ENCODE measurements at places on chromosomes 2 and 18.

GRCh38 chr2:24509425-24509824, 18.4 kb downstream of the NCOA1 start:
- DNase-seq: no peak

- no peak for DNase-seq
Observed at GRCh38 chr18:24992491-24992890, 359.5 kb downstream of the ZNF521 start.

- no peak for DNase-seq
Observed at GRCh38 chr18:76622651-76623050, 127.6 kb upstream of the ZNF516 start.

DNA sequence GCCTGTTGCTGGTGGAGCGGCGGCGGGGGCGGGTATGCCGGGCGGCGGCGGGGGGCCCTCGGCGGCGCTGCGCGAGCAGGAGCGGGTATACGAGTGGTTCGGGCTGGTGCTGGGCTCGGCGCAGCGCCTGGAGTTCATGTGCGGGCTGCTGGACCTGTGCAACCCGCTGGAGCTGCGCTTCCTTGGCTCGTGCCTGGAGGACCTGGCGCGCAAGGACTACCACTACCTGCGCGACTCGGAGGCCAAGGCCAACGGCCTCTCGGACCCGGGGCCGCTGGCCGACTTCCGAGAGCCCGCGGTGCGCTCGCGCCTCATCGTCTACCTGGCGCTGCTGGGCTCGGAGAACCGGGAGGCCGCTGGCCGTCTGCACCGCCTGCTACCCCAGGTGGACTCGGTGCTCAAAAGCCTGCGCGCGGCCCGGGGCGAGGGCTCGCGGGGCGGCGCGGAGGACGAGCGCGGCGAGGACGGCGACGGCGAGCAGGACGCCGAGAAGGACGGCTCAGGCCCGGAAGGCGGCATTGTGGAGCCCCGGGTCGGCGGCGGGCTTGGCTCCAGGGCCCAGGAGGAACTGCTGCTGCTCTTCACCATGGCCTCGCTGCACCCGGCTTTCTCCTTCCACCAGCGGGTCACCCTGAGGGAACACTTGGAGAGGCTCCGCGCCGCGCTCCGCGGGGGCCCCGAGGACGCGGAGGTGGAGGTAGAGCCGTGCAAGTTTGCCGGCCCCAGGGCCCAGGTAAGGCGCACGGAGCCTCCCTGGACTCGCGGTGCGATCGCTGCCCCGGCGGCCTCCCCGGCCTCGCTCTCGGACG, 1.0 kb downstream of the ZCCHC2 start:
- DNase-seq: peak; percentile 10

- DNase-seq: no peak
Observed at GRCh38 chr18:50696929-50697328, 122.9 kb downstream of the MRO start.

- DNase-seq: no peak
Observed at GRCh38 chr2:237879991-237880560, 20.7 kb downstream of the RAMP1 start.

DNA sequence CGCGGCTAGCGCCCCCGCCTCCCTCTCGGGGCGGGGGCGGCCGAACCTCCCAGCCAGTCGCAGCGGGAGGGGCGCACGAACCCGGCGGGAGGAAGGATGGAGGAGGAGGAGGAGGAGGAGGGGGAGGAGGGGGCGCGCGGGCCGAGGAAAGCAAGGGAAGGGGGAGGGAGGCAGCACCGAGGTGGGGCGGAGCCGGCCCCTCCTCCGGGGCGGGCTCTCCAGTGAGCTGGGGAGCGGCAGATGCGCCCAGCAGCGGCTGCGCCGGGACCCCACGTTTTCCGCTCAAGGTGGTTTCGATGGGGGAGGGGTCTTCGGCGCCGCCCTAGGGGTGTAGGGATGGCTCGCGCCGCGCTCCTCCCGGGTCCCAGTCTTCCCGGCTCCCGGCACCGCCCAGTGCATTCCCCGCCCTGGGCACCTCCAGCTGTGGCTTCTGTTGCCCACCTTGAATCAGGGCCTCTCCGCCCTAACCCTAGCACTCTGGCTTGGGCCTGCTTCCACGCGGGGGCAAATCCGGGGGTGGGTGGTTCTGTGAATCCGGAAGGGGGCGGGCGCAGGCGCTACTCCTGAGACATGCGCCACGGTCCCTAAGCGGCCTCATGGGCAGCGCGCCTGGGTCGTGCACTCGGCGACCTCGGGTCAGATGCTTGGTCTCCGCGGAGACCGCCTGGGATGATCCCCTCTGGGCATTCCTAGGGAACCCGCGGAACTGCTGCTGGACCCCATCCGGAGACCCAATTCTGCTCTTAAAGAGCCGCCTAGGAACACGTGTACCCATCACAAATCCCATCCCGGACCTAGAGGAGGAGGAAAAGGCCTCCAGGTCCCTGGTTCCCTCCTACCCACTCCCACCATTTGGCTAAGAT, at the start of gene FBXO41:
Gene FBXO41, minus strand, starts transcription at position 183 of the 863 bp plus-strand sequence. CDS start 14,848 bp downstream, outside the sequence.
- DNase-seq: no peak

DNA sequence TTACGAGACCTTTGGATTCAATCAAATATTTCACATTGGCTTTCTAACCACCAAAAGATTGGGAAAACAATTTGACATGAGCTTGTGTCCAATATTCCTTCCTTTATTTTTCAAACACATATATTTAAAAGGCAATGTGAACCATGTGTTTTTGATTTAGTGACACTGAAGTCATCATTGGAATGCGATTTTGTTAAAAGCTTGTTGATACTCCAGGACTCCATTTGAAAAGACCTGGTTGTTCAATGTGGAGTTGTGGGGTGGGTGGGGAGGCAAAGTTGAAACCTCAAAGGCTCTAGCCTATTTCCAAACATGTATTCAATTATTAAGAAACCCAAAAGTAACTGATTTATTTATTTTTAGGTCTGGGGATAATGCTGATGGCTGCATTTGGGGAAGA, 114.1 kb upstream of the TRIB2 start:
- no peak for DNase-seq

DNA sequence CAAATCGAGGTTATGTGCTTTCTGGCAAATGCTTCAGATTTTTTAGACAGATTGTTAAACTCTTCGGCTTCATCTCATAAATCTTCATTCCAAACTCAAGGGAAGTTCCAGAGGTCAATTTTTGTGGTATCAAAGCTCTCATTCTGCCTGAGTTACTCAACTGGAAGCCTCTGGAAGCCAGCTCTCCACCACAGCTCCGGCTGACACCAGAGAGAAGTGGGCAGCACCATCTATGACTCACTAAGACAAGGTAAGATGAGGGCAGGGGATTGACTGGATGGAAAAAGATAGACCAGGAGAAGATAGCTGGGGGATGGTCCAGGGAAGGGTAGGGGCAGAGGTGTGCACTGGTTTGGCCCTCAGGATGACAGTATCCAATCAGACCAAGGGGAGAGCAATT, 137.3 kb upstream of the HNRNPA3 start:
- DNase-seq: no peak

- DNase-seq: no peak
Observed at GRCh38 chr2:11863103-11863502, 116.7 kb downstream of the LPIN1 start.

DNA sequence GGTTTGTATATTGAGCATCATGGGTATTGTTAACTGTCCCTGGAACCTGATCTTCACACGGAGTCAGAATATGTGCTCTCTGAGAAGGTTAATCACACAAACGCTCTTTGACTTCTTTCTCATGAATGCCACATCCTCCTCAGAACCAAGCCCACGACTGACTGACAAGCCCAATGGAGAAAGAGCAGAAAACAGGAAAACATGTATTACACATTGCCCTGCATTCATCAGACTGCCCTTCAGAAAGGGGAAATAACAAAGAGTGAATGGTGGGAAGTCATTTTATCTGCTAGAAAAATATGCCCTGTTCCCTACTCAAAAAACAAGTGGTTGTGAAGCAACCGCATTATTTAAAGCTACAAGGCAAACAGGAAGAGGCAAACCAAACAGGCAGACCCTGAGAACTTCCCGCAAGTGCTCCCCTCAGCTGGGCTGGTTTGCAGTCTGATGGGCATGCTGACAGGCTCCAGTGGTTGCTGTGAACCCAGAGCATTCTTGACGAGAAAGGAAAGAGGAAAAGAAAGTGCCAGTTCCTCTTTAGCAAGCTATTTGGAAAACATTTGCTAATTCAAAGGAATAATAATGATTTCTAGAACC, 172.9 kb upstream of the SETBP1 start:
- no peak for DNase-seq

DNA sequence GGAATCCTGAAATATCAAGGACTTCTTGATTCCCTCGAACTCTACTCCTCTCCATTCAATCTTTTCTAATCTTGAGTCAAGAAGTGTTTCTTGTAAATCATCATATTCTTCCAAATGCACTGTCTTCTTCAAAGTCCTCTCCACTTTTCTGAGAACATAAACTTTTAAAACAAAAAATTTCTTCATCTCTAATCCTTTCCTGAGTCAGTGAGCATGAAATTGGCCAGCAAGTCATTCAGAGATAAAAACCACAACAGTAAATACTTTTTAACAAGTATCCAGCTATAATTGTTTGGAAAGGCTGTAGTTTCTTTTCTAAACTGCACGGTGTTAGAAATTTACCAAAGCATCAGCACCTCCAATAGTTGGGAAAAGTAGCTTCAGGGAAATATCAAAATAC, 312.6 kb upstream of the GALNT5 start:
- DNase-seq: no peak

DNA sequence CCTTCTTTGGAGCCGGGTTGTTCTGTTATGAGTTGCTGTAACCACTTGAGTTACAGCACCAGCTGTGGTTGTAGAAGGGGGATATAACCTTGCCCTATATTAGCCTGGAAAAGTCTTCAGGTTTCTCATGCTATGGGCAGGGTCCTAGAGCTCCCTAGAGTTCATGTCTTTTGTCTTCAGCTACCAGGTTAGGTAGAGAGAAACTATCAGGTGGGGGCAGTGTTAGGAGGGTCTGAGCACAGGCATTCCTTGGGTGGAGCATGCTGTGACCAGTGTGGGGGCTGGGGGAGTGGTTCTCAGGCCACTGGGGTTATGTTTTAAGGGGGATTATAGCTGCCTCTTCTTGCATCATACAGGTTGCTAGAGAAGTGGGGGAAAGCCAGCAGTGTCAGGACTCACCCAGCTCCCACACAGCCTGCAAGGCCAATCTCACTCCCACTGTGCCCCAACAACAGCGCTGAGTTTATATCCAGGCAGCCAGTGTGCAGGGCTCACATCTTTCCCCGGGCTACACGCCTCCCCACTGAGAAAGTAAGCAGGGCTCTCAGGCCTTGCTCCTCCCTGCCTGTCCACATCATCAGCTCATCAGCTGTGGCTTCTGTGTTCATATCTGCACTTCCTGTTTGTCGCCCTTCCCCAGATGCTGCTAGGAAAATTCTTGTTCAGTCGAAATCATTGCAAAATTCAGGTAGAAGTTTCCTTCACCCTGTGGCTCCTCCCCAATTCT, 133.8 kb upstream of the NRXN1 start:
- DNase-seq: no peak

DNA sequence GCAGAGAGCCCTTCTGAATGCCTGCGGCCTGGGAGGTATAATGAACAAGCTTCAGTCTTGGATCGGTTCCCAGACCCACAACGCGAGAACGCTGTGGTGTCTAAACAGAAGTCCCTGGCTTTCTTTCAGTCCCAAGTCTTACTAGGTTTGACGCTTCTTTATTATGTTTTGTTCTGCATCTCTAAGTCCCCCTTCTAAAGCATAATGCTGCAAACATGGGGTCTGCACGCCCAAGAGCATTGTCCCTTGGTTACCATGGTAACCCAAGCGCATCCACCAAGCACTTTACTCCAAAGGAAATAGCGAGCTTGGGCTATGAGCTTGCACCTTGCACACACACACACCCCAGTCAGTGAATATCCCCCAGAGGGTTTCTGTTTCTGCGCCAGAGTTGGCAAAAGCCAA, 193.7 kb downstream of the INO80D start:
- no peak for DNase-seq

GRCh38 chr2:209556354-209556961, 132.6 kb downstream of the MAP2 start:
- DNase-seq: no peak

All from esophagus squamous epithelium (tissue), 5 donors.